ENCODE measurements at places on chromosomes 16 and 17.

DNA sequence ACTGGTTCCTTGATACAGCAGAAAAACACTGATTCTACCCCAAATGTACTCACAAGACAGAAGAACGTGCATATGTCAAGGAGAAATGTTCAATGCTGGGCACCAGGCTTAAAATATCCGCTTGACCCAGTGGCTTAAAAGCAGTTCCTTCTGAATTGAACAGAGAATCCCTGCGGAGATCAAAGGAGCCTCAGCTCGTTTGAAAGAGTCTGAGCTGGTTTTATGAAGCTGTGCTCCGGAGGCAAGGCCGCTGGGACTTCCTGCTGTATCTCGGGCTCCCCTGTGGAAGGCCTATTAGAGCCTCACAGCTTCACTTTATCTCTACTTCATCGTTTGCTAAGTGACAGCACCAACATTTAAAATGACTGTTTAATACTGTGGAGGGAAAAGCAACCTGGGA, 2.2 kb downstream of the LMF1 start:
- DNase-seq, result no peak

DNA sequence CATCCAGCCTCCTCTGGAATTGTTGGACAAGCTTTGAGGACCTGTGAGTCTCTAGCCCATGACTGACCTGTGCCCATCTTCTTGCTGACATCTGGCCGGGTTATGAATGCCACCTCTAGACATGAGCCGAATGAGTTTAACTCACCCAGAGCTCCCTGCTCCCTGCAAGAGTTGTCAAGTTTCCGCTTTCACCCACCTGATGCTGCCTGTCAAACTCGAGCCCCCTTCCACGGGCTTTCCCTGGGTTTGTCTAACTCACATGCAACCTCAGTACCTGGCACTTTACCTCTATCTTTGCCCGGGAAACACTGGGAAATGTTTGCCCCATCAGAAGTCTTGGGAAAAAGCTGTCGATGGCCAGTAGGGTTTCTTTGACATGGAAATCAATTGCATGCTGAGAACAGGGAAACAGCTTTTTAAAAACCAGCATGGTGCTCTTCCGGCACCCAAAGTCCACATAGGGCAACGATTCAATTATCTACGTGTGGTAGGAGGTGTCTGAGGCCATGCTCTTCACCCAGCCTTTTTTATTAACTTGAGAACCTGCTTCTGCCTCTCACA, 33.8 kb upstream of the DNAH17 start:
- no peak for DNase-seq

- peak; percentile 46 for DNase-seq
Measured at GRCh38 chr17:21039839-21040575, 2.8 kb downstream of the USP22 start.

DNA sequence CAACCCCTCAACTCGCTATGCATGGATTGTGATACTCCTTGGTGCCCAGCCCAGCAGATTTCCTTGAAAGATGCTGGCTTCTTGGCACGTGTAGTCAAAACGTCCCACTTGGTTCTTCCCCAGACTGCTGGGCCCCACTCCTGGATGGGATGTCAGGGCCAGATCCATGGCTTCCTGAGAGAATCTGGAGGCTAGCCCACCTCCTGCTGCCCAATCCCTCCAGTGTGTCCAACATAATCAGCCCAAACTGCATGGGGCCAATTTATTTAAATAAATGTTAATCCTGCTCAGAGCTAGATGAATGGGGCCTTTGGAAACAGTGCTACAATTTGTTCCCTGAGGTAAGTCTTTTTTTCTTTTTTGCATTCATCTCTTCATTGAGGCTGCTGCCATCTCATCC, 49.4 kb downstream of the WSB1 start:
- no peak for DNase-seq

DNA sequence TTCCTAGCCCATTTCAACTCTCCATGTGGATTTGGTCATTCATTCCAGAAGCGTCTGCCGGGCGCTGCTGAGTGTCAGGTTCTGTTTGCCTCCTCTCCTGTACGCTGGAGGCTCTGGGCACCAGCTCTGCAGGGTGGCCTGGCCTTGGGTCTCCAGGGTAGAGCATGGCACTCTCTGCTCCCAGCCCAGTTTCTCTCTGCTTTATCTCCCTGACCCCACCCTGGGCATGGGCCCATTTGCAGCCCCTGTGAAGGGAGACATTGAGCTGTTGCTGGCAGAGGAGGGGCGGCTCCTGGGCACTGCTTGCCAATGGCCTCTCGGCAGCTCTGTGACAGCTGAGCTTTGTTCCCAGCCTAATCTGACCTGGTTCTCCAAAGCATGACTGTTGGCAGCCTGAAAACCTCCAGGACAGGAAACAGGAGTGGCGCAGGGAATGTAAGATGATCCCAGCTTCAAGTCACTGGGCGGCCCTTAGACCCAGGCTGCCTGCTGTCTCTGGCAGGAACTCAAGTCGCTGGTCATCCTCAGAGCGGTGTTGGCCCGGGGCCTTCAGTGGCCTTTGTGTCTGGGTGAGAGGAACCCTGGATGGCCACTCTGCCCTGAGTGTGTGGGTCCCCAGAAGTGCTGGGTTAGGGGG, 146.8 kb downstream of the SEC14L1 start:
- DNase-seq, result no peak

GRCh38 chr16:61780161-61780560, 256.1 kb downstream of the CDH8 start:
- no peak for DNase-seq

DNA sequence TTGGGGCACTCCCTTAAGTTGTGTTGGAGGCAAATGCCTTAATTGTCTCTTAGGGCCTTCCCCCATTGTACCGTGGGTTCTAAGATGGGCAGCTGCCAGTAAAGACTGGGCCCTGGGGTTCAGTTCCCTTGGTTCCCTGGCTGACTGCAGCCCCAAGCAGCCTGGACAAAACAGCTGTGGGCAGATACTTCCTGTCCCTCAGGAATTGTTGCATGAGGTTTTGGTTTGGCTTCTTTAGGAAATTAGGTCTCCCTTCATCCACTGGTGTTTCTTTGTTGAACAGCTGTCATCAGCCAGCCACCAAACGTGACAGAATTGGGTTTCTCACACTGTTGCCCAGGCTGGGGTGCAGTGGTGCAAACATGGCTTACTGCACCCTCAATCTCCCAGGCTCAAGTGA, 42.0 kb upstream of the ETV4 start:
- DNase-seq, result no peak

DNA sequence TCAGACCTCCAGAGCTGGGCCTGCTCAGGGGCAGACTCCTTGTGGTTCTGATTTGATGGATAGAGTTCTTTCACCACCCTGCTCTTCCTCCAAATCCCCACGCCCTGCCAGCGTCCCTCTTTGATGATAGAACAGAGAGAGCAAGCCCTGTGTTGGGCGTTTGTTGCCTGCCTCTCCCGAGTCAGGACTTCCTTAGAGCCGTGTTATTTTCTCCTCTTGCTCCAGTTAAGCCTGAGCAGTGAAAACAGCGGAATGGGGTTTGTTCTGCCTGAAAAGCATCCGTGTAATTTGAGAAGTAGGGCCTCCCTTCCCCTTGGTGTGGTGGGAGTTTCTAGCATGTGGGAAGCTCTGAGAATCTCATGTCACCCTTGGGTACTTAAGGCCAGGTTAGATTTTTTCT, 22.1 kb downstream of the TMEM94 start:
- DNase-seq, result no peak

All from activated naive CD8-positive, alpha-beta T cell treated with anti-CD3 and anti-CD28 coated beads for 36 hours (primary cell).